ENCODE measurements at places on chromosomes 7 and 10.

DNA sequence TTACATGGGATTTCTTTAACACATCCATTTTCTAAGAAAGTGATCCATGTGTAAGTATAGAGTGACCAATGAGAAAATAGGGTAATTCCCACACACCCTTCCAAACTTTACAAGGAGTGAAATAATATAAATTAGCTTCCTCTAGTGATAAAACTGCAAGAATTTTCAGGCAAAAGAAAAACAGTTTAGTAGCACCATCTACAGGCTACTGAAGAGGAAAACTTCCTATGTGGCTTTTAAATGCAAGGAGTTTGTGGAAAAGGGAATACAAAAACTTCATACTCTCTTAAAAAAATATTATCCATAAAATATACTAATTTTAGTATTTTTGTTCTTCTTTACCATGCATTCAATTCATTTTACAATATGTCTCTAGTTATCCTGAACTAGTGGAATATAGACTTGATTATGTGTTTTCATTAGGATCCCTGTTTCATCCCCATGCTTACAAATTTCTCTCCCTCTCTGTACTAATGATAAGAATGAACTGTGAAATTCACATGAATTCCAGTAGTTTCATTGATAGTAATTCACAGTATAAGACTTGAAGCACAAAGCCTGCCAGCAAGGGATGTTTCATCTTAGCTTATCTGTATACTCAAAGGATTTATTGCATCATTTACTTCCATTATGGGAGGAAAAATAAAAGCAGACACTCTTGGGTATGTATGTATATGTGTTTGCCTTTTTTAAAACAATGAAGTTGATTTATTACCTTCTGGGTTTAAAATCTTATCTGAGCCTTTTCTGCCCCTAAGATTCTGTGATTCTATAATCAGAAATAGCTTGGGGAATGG lies 442.9 kb downstream of the AUTS2 start:
- DNase-seq, result no peak

DNA sequence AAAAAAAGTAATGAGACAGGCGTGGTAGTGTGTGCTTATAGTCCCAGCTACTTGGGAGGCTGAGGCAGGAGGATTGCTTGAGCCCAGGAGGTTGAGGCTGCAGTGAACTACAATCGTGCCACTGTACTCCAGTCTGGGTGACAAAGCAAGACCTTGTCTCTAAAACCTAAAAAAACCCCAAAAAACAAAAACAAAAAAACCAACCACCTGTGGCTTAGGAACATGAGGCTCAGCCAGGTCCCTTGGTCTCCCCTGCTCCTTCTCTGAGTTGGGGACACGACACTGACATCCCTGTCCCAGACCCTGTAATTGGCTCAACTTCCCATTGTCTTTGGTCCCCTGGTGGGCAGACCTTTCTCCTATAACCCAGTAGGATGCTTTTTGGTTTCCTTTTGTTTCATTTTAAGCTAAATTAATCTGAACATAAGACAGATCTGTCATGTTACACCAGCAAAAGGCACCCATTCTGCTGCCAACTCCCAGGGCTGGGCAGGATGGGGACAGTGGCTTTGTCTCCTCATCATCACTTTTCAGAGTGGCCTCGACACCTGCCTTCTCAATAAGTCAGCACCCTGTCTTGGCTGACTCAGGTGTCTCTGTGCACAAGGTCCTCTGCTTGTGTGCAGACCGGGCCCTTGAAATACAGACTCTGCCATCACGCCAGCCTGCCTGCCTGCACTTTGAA lies 74.4 kb downstream of the MYL10 start:
- DNase-seq, result no peak

DNA sequence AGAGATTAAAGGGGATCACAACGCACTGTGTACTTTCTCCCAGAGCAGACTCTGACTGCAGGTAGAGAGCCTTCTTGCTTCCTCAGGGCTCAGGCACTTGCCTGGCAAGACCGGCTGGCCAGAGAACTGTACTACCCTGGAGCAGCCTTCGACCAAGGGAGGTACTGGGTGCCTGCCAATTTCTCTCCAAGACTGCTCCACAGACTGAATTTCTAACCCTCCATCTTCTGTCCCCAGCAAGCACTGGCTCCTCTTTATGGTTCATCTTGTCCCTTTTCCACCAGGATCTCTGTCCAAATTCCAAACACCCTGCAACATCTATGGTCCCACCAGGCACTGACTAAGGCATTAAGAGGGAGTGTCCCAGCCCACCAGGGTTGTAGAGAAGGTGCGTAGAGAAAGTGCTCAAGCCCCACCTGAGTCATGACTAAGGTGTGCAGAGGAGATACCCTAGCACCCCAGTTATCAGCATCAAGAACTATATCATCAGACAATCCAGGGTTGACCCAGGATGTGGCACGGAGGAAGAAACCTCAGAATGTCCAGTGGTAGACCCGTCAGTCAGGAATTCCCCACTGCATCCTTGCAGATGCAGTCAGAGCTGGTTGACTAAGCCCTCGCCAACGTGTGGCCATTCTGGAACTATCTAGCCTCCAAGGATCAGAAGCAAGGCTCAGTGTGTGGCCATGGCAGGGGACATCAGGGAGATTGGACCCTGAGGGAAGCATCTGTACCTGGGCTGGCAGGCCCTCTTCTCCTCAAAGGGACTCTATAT lies 60.9 kb upstream of the CAMK2B start:
- no peak for DNase-seq

GRCh38 chr7:142100634-142101033 lies 10.9 kb upstream of the MGAM2 start:
- no peak for DNase-seq

DNA sequence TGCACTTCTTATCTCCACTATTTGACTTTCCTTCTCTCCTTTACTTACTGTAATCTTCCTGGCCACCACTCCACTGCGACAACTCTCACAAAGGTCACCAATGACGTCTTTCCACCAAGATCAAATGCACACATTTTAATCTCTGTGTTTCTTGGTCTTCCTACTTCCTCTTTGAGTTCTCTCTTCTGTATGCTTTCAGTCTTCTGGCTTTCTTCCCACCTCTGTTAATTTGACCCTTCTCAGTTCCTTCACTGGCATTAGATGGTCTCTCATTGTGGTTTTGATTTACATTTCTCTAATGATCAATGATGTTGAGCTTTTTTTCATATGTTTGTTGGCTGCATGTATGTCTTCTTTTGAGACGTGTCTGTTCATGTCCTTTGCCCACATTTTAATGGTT lies 31.9 kb downstream of the FAM107B start:
- DNase-seq, result no peak

DNA sequence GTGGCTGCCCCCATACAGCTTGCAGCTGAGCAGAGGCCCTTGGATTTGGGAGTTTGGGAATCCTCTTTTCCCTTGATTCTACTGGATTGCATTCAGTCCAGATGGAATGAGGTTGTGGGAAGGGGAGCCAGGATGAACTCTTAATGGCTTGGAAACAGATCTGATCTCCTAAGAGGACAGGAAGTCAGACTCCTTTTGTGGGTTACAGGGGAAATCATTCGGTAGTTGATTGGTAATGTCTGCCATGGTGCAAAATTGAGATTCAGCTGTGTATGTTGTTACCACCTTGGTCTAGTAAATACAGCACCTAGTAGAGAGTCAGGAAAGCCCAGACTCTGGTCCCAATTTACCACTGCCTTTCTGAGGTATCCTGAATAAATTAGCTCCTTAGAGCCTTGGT lies 144.2 kb upstream of the TNRC18 start:
- no peak for DNase-seq

DNA sequence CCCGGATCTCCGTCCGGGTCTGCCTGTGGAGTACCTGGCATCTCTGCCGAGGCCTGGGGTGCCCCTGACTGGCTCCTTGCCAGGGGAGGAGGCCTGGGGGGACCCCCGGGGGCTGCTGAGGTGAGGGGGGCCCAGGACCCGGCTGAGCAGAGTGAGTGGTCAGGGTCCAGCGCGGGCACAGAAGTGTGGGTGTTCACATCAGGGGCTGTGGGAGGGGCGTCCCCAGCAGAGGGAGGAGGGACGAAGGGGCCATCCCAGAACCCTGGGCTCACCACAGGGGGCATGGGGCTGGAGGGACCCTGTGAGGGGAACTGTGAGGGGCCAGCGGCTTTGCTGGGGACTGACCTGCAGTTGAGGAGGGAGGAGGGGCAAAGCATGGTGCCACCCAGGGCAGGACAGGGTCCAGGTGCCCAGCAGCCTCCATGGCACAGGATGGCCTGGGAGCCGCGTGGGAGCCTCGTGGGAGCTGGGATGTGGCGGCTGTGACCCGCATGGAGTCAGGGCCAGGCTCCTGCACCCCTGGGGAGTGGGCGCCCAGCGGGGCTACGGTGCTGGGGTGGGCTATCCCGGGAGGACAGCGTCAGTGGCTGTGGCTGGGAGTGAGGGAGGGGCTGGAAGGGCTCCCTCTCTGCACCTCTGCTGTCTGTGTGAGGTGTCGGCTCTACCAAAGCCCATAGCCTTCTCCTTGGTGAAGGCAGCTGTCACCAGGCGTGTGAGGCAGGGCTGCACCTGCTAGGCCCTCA lies 91.2 kb downstream of the DNAJB6 start:
- DNase-seq, result no peak
